Ovary (tissue), 10 donors: ENCODE measurements at places on chromosomes 5 and 9. TPM values are rescaled to one million over a fixed set of nuclear protein-coding genes. Genes with fewer than 3 reads are reported as not detected.

GRCh38 chr9:120490888-120491595 lies 88.9 kb downstream of the CDK5RAP2 start:
- no peak for DNase-seq

GRCh38 chr5:94784536-94785505 lies 166.4 kb downstream of the SLF1 start:
- no peak for DNase-seq

DNA sequence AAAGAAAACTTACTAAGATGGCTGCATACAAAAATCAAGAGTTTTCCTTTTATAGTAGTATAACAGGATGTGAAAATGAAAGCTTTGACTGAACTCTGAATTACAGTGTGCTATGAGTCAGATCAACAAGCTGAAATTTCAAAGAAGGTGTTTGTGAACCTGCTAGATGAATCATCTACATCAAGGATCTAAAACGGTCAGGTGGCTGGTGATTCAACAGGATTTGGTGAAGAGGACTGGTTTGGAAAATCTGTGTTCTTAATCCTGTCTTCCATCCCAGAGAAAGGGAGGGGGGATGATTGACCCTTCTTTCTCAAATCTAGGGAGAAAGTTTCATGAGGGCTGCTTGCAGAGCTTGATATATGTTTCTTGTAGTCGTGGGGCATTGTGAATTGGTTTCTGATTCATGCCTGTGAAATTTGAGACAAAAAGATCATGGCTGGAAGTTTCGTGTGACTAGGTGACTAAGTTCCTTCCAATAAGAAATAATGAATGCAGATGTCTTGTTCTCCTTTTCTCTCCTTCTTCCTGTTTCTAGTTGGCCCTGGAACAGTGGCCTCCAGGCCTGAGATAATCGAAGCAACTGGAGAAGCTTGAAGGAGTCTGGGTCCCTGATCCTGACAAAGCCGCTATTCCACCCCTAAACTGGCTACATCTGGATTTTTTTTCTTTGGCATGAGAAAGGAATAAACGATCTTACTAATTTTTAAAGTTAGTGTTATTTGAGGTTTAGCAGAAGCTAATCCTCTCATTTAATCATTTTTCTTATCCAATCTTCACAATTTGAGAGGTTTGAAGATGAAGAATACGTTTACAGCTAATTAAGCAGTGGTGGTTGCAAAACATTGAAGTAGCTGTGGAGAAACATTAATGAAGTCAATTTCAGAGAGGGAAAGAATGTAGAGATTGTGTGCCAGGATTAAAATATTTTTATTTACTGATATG lies 67.2 kb downstream of the MRPS30 start:
- no peak for DNase-seq

DNA sequence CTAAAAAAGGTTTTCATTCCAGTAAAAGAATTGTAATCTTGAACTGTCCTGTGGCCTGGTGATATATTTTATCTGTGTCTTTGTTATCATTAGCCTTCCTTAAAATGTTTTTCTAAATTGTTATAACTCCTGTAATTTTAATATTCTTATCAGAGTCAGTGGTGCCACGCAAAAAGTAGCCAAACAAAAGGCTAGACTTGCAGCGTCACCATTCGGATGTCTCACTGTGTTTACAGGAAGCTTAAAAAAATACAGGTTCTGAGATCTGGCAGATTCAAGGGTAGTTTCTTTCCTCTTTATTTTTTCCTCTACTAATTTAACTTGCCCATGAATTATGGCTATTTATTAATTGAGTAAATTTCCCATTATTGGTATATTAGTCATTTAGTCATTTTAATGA lies 362.3 kb downstream of the MAT2B start:
- no peak for DNase-seq

DNA sequence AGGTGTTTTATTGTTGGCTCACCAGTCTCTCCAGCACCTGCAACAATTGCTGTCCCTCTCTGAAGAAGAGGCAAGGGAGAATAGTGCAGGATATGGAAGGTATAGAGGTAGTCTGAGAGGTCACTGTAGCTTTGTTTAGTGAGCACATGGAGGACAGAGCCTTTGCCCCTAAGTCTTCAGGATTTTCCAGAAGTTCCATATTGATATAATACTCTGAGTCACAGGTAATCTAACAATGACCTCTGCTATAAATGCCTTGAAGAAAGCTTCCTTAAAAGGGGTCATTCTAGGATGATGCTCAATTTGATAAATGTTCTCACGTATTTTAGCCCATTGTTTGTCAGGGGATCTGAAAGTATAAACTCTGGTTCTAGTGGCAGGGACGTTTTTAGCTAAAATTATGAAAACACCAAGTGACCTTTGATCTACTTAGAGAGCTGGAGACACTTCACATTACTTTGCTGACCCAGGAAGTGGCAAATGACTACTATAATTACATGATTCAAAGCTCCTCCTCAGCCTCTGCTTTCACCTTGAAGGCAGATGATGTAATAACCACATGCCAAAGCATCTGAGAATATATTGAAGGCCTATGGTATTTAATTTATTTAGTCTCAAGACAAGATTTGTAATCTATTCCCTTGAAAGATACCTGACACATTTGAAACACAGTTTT lies 366.9 kb upstream of the NUDT12 start:
- no peak for DNase-seq

GRCh38 chr9:90600029-90600428 lies 42.6 kb downstream of the DIRAS2 start:
- DNase-seq: no peak

Gene CBY3
- not detected for total RNA-seq

GRCh38 chr5:149776361-149777305 lies 46.5 kb downstream of the PPARGC1B start:
- no peak for DNase-seq

Gene PFN3
- total RNA-seq: not detected

GRCh38 chr5:110441035-110441434 lies 285.4 kb downstream of the TMEM232 start:
- DNase-seq: no peak

Gene NUTM2G
- total RNA-seq: not detected

- DNase-seq: no peak
These were observed 391.6 kb upstream of the CHD1 start for GRCh38 chr5:99320436-99320835.

- DNase-seq: no peak
These were observed 2.1 kb downstream of the TMED9 start for GRCh38 chr5:177594071-177594470.

DNA sequence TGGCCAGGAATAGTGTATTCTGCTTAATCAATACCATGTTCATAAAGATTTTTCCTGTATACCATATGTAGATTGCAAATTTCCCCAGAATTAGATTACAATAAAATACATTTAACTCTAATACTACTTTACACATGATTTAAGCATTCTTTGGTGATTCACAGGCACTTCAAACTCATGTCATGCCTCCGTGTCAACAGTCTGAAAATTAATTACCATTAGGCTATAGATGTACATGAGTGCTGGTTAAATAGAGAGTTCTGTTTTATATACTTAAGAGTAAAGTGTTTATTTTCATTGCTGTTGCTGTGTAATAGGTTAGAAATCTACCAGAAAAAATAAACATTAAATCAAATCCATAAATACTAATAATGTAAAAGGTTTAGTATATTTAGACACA lies 159.8 kb downstream of the ZSWIM6 start:
- no peak for DNase-seq

- DNase-seq: no peak
These were observed 200.4 kb downstream of the MAST4 start for GRCh38 chr5:66796305-66797292.

Gene GDF9
- 0.25 TPM for total RNA-seq

DNA sequence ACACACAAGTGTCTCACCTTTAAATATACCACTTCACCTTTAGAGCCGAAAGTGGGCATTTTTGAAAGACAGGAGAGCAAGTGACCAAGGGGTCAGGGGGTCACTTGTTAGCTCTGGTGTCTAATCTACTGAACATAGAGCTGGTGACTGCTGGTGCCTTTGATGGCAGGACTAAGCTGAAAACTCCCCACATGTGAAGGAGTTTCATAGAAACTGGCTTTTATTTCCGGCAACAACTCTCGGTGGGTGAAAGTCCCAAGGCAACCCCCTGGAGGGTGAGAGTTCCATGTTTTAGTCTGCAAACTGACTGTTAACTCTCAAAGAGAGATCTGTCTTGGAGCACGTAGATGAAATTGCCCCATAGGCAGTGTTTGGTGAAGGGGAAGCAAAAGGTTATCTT lies 466.9 kb downstream of the DMRTA1 start:
- no peak for DNase-seq

Gene OLFML2A
- total RNA-seq: 14.7 TPM

- DNase-seq: no peak
These were observed 173.0 kb downstream of the PCSK1 start for GRCh38 chr5:96260009-96260408.

- no peak for DNase-seq
These were observed 1.8 kb downstream of the CCL28 start for GRCh38 chr5:43410414-43410813.

DNA sequence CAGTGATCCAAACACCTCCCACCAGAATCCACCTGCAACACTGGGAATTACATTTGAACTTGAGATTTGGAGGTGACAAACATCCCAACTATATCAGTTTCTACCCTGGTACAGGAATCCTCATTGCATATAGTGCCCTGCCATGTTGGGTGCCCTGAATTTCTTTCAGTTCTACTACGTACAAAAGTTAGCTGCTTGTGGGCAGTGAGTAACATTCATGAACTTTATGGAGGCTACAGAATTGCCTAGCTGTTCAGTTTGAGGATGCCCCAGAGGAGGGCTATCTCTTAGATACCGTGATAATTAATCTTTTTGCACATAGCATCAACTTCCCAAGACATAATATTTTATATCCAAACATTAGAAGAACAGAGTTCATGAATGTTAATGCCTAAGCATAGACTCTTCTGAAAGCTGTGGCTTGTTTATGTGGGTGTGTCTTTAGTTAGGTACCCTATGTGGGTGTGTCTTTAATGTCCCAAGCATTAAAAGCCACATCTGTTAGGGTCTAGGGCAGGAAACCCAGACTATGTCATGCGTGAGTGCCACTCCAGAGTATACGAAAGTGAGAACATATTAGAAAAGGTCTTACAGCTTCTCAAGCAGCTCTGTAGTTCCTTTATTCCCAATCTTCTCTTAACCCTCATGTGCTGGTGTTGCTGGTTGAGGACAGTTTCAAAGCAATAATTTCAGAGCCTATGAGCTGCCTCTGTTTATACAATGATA lies 47.0 kb upstream of the CHD1 start:
- no peak for DNase-seq

DNA sequence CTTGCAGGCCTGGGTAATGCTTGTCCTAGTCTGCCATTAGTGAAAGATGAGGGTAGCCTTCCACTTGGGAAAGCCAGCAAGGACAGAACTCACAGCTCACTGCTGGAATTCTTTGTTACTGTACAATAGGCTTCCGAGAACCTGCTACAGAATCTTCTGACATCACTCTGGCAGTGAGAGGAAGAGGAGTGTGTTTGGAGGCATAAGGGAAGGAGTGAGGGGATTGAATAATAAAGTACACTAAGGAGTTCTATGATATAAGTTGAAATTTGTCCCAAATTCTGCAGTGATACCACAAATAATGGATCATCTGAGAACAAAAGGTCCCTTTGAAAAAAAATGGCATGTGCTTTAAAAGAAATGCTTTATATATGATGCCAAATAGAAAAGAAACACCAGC lies at the start of gene SPATA9:
Gene SPATA9, minus strand, starts transcription at position 101 of the 400 bp plus-strand sequence. CDS start 137 bp downstream, outside the sequence.
- DNase-seq: no peak

DNA sequence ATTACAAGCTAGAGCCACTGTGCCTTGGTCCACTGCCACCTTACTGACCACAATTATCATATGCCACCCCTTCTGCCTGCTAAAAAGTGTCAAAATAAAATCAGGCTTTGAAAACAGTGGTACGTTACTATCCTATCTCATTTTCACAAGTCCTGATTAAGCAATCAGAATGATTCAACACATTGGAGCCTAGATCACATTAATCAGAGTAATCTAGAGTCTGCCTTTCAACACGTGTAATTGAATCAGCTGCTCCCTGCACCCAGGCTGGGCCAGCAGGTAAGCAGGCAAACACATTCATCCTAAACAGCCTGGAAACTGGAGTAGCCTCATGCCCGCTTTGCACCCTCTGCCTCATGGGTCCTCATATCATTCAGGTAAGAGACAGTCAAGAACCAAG lies 186.2 kb downstream of the DCP2 start:
- no peak for DNase-seq

- DNase-seq: no peak
These were observed 120.7 kb upstream of the MVB12B start for GRCh38 chr9:126205845-126206498.

Gene PNPLA7
- total RNA-seq: 15.1 TPM

Gene ELAVL2
- 1.1 TPM for total RNA-seq

GRCh38 chr5:113474100-113474728 lies 14.0 kb downstream of the MCC start:
- no peak for DNase-seq

GRCh38 chr5:88081877-88082276 lies 186.8 kb downstream of the TMEM161B start:
- DNase-seq: no peak

DNA sequence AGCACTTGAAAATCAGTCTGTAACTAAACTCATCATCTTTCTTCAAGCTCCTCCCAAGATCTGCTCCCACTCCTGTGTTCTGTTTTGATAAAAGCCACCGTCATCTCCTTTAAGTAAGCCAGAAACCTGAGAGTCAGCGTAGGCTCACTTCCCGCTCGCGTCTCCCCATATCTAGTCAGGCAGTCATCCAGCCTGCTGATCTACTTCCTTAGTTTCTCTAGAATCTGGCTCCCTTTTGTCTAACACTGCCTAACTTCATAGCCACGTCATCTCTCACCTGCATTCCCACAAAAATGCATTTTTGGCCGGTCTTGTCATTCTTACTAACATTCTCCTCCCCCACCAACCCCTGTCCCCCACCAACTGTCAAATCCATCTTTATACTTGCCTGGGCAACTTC lies 3.0 kb upstream of the TJP2 start:
- DNase-seq: no peak

Gene LRRC19
- not detected for total RNA-seq

DNA sequence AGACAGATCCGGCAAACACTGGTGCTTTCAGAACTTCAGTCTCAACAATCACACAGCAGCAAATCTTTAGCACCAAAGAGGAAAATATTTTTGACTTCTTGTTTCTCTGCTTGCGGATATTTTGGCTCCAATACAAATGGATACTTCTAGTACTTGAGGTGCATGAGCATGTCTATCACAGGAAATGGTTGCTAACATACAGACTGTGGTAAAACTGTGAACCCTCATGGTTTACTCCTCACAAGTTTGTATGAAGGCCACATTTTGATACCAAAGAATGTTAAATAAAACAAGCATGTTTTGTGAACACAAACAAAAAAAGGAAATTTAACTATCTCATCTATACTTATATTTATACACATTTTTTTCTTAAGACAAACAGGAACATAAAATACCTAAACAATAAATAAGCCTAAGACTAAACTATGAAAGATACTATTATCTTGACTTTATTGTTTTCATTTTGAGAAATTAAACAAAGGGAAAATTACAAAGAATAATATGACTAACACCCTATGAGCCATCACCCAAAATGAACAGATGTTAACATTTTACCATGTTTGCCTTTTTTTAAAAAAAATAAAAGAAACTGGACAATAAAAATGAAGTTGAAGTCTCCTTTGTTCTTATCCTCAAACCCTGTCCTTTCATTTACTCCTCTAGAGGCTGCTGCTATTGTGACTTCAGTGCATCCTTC lies 135.0 kb upstream of the LHFPL2 start:
- DNase-seq: no peak
